ENCODE measurements at places on chromosomes 12 and 14. TPM values are rescaled to one million over a fixed set of nuclear protein-coding genes. Genes with fewer than 3 reads are reported as not detected.

- no peak overlapping the region for H3K27ac ChIP-seq
- H3K36me3 ChIP-seq, result no peaks in the 10 kb centered on the region
- H3K4me1 ChIP-seq, result peaks cover 14% of the 10 kb centered on the region
- no peak overlapping the region for H3K4me3 ChIP-seq
- DNase-seq, result no peak
Observed at GRCh38 chr12:27965411-27965810, 7.1 kb downstream of the PTHLH start.

GRCh38 chr12:110934093-110934852 lies 13.9 kb upstream of the MYL2 start:
- peaks cover 3% of the 10 kb centered on the region for H3K4me1 ChIP-seq
- H3K36me3 ChIP-seq, result no peaks in the 10 kb centered on the region
- no peak overlapping the region for H3K4me3 ChIP-seq
- no peaks in the 10 kb centered on the region for H3K27me3 ChIP-seq

DNA sequence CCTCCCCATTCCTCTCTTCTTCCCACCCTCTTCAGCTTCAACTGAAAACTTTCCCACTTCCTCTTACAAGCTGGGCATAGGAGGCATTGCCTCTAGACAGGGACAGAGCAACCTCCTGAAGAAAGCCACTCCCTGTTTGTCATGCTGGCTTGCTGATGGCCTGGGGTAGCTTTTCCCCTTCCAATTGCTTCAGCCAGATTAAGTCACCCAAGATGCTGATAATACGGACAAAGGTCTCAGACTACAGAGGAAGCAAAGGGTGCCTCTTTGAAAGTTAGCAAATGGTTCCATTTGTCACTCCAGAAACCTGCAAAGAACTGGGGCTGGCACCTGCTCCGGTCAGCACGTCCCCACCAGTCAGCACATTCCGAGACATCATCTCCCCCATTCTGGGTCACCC lies 6.0 kb downstream of the KRT2 start:
- no peaks in the 10 kb centered on the region for H3K4me1 ChIP-seq
- H3K27ac ChIP-seq, result no peak overlapping the region
- H3K27me3 ChIP-seq, result no peaks in the 10 kb centered on the region
- no peak for DNase-seq

DNA sequence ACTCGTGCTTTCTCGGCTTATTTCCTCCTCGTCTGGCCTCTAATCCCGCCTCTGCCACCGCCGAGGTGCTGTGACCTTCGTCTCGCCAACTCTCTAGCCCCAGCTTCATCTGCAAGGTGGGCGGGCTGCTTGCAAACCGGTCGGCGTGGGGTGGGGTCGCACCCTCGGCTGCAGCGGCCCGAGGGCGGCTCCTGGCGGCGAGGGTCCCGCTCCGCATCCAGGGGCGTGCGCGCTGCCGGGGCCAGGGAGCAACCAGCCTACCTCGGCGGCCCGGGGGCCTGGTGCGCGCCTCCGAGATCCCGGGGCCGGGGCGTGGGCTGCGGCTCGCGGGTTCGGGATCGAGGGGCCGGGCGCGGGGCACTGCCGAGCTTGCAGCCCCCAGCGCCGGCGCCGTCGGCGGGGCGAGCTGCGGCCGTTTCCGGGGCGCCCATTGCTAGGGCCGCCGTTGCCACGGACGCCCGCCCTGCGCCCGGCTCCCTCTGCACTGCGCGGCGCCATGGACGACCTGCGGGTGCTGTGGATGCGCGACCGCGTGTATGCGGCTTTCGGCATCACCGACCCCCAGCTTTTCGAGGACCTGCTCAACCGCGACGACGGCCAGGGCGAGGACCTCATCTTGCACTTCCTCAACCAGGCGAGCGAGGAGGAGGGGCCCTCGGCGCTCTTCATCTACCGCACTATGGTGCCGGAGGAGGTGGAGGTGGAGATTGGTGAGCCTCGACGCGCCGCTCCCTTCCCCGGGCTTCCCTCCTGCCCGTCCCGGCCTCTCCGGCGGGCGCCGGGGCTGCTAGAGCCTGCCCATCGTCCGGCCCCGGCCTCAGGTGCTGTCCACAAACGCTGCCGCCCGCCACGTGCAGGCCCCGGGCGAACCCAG lies at the start of gene DNAH10:
Gene DNAH10, plus strand, starts transcription at position 461 of the 874 bp plus-strand sequence. Its CDS starts 36 bp downstream, at position 497.
- no peak within 1 kb of the TSS for H3K27ac ChIP-seq
- DNase-seq, result peak; percentile 72
- H3K27me3 ChIP-seq, result no peaks in the 10 kb centered on the region
- H3K4me1 ChIP-seq, result peaks cover 9% of the 10 kb centered on the region
- H3K36me3 ChIP-seq, result peaks cover 4% of the 10 kb centered on the region

DNA sequence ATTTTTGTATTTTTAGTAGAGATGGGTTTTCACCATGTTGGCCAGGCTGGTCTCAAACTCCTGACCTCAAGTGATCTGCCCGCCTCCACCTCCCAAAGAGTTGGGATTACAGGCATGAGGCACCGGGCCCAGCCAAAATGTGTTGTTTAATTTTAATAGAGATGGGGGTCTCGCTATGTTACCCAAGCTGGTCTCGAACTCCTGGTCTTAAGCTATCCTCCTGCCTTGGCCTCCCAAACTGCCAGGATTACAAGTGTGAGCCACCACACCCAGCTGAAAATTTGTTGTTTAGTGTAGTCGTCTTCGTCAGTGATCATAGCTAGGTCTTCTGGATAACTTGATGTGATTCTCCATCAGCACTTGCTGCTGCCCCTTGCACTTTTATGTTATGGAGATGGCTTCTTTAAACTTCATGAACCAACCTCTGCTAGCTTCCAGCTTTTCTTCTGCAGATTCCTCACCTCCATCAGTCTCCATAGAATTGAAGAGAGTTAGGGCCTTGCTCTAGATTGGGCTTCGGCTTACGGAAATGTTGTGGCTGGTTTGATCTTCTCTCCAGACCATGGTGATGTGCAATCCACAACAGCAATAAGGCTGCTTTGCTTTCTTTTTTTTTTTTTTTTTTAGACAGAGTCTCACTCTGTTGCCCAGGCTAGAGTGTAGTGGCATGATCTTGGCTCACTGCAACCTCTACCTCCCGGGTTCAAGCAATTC lies 13.0 kb downstream of the ISCU start:
- H3K4me1 ChIP-seq, result peaks cover 41% of the 10 kb centered on the region
- no peak overlapping the region for H3K4me3 ChIP-seq

DNA sequence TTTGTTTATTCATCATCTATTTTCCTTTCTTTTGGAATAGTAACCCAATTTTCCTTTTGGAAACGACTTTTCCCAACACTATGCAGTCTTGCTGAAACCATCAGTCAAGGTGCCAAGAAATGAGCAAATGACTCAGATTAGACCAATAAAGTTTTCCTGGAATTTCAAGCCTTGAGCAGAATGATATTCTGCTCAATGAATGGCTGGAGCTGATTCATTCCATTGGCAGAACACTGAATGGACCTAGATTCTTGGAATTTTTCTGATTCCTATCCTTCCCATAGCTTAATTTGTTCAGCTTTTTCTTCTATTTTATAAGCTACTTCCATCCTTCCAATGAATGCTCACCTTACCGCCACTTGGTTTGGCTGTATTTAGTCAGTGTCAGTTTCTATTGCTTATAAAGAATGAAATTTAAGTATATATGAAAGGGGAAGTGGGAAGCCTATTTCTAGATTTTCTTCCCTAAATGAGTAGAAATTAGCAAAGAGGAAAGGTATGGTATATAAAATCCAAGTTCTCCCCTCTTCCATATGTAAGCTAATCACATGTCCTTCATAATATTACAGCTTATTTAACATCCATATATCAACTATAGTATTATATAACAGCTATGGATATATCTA lies 89.0 kb downstream of the C14orf39 start:
- no peaks in the 10 kb centered on the region for H3K4me1 ChIP-seq
- H3K27ac ChIP-seq, result no peak overlapping the region
- no peaks in the 10 kb centered on the region for H3K36me3 ChIP-seq
- H3K4me3 ChIP-seq, result no peak overlapping the region

DNA sequence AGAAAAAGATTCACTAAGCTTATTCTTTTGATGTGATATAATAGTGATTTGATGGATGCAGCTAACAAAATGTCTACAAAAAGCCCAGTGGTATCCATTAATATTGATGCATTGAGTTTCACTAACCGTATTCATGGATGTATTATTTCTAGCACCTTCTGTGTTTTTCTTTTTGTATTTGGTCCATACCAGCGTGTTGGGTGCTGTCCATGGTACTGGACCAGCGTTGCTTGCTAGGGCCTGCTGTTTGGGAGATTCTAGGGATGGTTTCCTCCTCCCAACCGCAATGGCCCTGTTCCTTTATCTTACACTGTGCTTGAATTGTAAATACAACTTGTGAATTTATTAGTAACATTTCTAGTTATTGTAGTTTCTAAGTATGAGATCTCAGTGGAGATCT lies 31.7 kb downstream of the ANO4 start:
- no peak overlapping the region for H3K27ac ChIP-seq
- no peaks in the 10 kb centered on the region for H3K4me1 ChIP-seq
- DNase-seq, result no peak
- no peak overlapping the region for H3K4me3 ChIP-seq
- H3K36me3 ChIP-seq, result no peaks in the 10 kb centered on the region
- no peaks in the 10 kb centered on the region for H3K27me3 ChIP-seq

- H3K27ac ChIP-seq, result no peak overlapping the region
- no peaks in the 10 kb centered on the region for H3K36me3 ChIP-seq
- H3K4me1 ChIP-seq, result no peaks in the 10 kb centered on the region
- no peaks in the 10 kb centered on the region for H3K27me3 ChIP-seq
- no peak for DNase-seq
Observed at GRCh38 chr14:39006721-39007410, 96.2 kb downstream of the SEC23A start.

- no peaks in the 10 kb centered on the region for H3K27me3 ChIP-seq
- no peaks in the 10 kb centered on the region for H3K4me1 ChIP-seq
- H3K36me3 ChIP-seq, result no peaks in the 10 kb centered on the region
- H3K4me3 ChIP-seq, result no peak overlapping the region
Observed at GRCh38 chr14:81301371-81301770, 80.6 kb upstream of the GTF2A1 start.

DNA sequence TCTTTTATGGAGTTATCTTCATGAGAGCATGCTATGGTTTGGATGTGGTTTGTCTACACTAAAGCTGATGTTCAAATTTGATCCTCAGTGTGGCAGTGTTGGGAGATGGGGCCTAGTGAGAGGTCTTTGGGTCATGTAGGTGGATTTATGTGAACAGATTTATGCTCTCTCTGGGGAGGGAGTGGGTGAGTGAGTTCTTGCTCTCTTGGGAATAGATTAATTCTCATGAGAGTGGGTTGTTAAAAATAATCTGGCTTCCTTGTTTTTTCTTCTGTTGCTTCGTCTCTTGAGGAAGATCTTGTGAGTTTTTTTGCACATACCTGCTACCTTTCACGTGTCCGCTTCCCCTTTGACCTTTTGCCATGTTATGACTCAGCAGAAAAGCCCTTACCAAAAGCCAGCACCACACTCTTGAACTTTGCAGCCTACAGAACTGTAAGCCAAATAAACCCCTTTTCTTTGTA lies 20.5 kb downstream of the DERA start:
- no peak overlapping the region for H3K27ac ChIP-seq
- DNase-seq, result peak; percentile 76
- no peaks in the 10 kb centered on the region for H3K27me3 ChIP-seq
- no peak overlapping the region for H3K4me3 ChIP-seq
- H3K4me1 ChIP-seq, result peaks cover 13% of the 10 kb centered on the region
- H3K36me3 ChIP-seq, result peaks cover 5% of the 10 kb centered on the region

ISCU gene
- 190 TPM for total RNA-seq

DNA sequence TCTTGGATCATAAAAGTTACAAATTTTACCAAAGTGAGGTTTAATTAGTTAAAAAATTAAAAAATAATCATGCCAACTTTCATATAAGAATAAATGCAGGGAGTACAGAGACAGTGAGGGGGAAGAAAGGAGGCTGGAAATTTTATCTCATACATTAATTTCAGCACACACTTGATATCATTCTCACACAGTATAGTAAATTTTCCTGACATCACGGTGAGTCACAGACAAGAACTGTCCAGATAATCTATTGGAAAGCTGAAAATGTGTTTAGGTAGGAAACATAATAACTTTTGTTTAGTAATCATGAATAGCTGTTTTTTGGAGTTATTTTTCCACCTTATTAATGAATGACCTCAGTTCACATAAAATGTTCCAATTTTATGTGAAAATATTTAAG lies 1204.8 kb downstream of the GALC start:
- no peaks in the 10 kb centered on the region for H3K4me1 ChIP-seq
- DNase-seq, result no peak
- no peaks in the 10 kb centered on the region for H3K36me3 ChIP-seq
- H3K4me3 ChIP-seq, result no peak overlapping the region
- no peak overlapping the region for H3K27ac ChIP-seq
- no peaks in the 10 kb centered on the region for H3K27me3 ChIP-seq

DNA sequence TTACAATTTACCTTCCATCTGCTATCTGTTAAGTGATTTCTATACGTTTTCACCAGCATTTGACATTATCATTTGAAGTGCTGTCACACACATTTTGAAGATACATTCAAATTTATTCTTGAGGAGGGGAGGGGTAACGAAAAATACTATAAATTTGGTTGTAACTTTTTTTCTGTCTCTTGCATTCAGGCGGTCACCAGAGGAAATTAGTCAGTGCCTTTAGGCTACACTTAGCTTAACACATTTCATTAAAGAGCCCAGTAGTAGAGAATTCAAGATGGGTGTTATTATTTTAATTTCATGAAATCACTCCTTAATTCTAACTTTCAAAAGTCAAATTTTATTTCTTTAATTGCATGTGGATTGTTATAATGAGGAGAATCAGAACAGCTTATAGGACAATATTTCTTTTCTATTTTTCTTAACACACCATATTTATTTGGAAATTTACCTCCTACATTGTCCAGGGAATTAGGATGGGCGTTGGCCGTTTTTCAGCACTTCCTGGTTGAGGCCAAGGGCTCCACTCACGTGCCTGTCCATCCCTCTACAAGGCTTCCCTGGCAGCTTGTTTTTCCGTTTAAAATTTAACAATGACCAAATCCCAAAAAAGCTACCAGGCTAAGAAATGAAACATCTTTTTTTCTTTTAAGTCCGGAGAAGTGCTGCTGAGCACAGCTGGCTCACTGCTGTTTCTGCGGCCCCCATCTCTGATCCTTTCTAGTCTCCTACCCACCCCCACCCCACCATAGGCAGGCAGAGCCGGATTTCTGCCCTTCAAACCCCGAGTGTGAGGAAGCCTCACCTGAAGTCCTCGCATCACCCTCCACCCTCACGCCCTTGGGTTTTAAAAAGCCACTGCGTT lies 1.1 kb upstream of the FAR2 start:
- no peaks in the 10 kb centered on the region for H3K27me3 ChIP-seq
- no peak overlapping the region for H3K27ac ChIP-seq
- no peak for DNase-seq
- no peaks in the 10 kb centered on the region for H3K36me3 ChIP-seq
- peaks cover 27% of the 10 kb centered on the region for H3K4me1 ChIP-seq
